ENCODE measurements at places on chromosomes 6 and 20. TPM values are rescaled to one million over a fixed set of nuclear protein-coding genes. Genes with fewer than 3 reads are reported as not detected.

GRCh38 chr20:60327971-60328660, 369.9 kb downstream of the CDH26 start:
- H3K36me3 ChIP-seq: no peaks in the 10 kb centered on the region
- no peaks in the 10 kb centered on the region for H3K4me1 ChIP-seq
- no peak for DNase-seq

GRCh38 chr6:89952686-89953085, 58.4 kb downstream of the GJA10 start:
- H3K4me3 ChIP-seq: no peak overlapping the region
- DNase-seq: no peak
- H3K27ac ChIP-seq: no peak overlapping the region
- no peaks in the 10 kb centered on the region for H3K36me3 ChIP-seq
- H3K27me3 ChIP-seq: no peaks in the 10 kb centered on the region
- H3K4me1 ChIP-seq: no peaks in the 10 kb centered on the region

Gene CRIP3
- not detected for total RNA-seq

Gene TRIM40
- total RNA-seq: not detected

GRCh38 chr6:125793863-125794262, 3.1 kb downstream of the NCOA7 start:
- no peak overlapping the region for H3K4me3 ChIP-seq
- DNase-seq: no peak
- H3K36me3 ChIP-seq: no peaks in the 10 kb centered on the region
- H3K4me1 ChIP-seq: no peaks in the 10 kb centered on the region
- no peaks in the 10 kb centered on the region for H3K27me3 ChIP-seq
- H3K27ac ChIP-seq: peak overlapping the region; percentile 47
